ENCODE measurements at places on chromosomes 1 and 21.

- DNase-seq, result no peak
These were observed 139.1 kb upstream of the ZC3H11B start for GRCh38 chr1:219751870-219752507.

GRCh38 chr1:156422602-156423091, 53.6 kb downstream of the RHBG start:
- DNase-seq, result no peak

GRCh38 chr1:99004254-99004860, 304 bp downstream of the PLPPR5 start:
- no peak for DNase-seq

GRCh38 chr21:38321568-38321967, 64.8 kb downstream of the KCNJ15 start:
- DNase-seq, result no peak

DNA sequence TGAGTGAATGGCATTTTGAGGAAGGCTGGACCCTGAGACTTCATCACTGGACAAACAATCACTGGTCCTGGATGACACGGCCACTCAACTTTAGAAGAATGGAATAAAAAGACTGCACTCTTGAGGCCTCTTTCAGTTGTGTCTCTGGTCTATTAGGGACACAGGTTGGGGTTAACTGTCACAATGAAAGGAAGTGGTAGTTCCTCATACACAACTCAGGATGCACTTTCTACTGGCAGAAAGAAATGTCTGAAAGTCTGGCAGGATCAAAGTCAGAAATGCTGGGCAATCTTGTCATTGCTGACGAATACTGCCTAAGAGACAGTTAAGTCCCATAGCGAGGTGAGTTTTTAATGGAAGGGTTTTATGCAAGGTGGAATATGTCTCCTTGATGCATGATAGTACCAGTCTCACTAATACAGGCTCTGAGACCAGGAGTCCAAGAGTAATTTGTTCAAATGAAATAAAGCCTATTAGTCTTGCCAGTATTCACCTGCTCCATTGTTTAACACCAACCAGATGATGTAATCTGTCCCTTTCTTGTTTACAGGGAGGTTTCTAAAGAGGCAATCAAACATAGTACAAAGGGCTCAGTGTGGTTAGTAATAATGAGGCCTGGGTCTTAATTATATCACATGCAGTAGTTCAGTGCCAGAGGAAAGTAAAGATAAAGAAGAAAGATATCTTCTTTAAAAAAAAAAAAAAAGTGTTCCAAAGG, 11.2 kb upstream of the RRP15 start:
- no peak for DNase-seq

GRCh38 chr21:39183272-39184049, at the start of gene PSMG1:
TSS of gene PSMG1 (minus strand) at chr21:39183451. CDS start at chr21:39183385, 66 bp downstream.
- DNase-seq, result peak; percentile 86

DNA sequence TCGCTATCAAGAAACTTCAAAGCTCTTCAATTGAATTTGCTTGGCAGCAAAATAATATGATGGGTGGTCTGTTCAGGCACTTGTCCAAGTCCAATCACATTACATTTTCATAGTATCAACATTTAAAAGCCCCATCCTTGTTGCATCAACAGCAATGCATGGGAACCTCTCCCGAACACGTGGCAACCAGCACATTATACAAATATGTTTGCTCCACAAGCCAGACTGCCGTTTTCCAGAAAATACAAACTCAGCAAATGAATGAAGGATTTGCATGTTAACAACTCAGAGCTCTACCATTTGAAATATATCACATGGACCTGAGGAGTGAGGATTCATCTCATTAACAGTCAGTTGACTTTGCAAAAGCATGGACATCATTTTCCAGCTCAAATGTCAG, 20.0 kb upstream of the LYPLAL1 start:
- DNase-seq, result no peak

DNA sequence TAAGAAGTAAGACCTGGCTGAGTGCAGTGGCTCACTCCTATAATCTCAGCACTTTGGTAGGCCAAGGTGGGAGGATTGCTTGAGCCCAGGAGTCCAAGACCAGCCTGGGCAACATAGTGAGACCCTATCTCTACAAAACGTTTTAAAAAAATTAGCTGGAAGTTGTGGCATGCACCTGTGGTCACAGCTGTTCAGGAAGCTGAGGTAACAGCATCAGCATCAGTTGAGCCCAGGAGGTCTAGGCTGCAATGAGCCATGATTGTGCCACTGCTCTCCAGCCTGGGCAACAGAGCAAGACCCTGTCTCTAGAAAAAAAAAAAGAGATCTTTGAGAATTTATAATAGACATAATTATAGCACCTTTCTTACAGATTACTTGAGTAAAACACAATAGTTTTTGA, 36.0 kb downstream of the AGL start:
- DNase-seq, result no peak

GRCh38 chr1:1441002-1441888, 5.8 kb downstream of the VWA1 start:
- DNase-seq, result peak; percentile 34

GRCh38 chr1:41101950-41102607, 80.6 kb upstream of the SLFNL1 start:
- DNase-seq, result no peak

- DNase-seq, result no peak
These were observed 6.4 kb downstream of the RIPK4 start for GRCh38 chr21:41760411-41760810.

DNA sequence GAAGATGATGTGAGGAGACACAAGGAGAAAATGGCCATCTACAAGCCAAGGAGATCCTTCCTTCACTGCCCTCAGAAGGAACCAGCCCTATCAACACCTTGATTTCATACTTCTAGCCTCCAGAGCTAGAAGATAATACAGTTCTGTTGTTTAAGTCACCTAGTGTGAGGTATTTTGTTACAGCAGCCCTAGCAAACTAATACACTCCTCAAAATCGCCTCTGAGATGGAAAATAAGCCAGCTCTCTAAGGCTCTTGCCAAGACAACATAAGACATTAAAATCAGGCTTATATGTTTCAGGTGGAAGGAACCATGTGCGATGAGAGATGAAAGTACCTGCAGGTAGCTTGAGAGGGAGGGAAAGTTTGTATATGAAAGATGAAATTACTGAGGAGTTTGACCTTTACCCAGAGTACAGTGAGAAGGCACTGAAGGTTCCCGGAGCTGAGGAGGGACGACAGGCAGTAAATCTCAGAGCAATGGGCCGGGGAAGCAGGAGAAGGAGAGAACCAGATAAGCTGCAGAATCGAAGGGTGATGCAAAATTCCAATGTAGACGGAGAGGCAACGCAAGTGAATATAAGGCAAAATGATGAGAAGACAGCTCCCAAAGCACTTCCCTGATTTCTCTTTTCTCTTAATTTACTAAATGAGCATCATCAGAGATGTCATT, 84.7 kb downstream of the HHIPL2 start:
- DNase-seq, result no peak

DNA sequence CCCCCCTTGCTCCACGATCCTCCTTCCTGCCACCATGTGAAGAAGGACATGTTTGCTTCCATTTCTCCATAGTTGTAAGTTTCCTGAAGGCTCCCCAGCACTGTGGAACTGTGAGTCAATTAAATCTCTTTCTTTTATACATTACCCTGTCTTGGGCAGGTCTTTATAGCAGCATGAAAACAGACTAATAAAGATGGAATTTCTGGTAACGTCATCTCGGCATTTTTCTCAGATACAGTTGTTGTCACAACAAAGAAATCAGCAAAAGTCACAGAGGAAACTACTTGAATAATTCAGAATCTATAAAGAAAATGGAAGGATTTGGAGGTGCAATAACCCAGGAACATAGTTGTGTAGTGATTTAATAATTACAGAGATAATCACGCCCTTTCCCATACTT, 4.4 kb downstream of the APCS start:
- DNase-seq, result no peak

- no peak for DNase-seq
These were observed 49.4 kb downstream of the LGR6 start for GRCh38 chr1:202243006-202243405.

- DNase-seq, result no peak
These were observed 44.9 kb upstream of the HIVEP3 start for GRCh38 chr1:41963636-41964035.

All from stimulated activated CD4-positive, alpha-beta T cell treated with anti-CD3 and anti-CD28 coated beads, Interleukin-1b, Interleukin-23, amount 100 ng/mL, for 24 hours (primary cell).